Colonic mucosa (tissue), 4 donors: ENCODE measurements at places on chromosomes 6 and 20.

GRCh38 chr20:2521369-2522305, 12.9 kb upstream of the ZNF343 start:
- peak; percentile 55 for DNase-seq

GRCh38 chr6:163356743-163357142, 57.8 kb upstream of the QKI start:
- DNase-seq, result no peak

DNA sequence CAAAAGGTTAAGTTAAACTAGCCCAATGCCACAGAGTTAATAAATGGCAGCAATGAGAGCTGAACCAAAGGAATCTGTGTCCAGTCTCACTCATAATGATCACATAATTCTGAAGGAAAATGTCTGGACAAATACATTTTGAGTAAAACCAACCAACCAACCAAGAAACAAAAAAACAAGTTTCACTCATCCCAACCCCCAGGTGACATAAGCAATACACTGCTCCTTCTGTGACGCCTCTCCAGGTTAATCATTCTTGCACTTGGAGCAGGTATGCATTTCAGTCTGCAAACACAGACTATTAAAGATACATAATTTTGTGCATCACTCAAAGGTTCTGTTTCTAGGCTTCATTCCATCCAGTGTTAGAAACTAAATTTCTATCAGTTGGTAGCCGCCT, 35.2 kb upstream of the MC3R start:
- DNase-seq, result no peak

DNA sequence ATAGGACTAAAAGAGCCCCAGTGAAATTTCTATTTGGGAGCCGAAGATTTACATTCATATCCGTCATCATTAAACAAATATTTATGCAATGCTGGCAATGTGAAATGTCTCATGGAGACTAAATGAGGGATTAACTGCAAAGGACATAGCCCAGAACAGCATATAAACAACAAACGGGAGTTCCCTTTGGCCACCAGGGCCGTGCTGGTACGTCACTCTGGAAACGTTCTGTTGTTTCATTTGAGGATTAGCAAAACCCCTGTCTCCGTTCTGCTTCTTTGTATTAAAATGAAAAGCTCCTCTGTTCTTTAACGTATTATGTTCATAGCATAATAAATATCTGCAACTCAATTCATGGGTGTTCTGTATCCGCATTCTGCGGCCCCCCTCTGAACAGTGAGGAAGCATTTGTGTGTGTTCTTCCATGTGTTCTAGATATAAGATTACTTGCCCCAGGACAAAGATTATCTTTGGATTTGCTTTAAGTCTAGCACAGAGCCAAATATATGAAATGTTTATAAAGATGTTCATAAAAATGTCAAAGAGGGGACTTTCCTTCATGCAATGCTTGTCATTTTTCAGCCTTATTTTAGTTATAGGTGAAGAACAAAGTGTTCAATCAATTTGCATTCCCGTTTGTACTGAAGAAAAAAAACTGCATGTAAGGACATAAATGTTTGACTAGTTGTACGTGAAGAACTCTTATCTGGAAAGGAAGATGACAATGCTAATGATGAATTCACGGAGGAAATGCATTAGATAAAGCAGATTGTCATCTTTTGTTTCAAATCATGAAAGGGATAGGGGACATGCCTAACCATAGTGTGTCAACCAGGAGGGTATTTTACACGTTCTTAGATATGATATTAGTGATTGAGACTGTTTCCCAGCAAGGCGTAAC, 90.0 kb upstream of the TNFAIP3 start:
- DNase-seq, result no peak

GRCh38 chr6:112018619-112019416, 35.1 kb upstream of the CCN6 start:
- no peak for DNase-seq

DNA sequence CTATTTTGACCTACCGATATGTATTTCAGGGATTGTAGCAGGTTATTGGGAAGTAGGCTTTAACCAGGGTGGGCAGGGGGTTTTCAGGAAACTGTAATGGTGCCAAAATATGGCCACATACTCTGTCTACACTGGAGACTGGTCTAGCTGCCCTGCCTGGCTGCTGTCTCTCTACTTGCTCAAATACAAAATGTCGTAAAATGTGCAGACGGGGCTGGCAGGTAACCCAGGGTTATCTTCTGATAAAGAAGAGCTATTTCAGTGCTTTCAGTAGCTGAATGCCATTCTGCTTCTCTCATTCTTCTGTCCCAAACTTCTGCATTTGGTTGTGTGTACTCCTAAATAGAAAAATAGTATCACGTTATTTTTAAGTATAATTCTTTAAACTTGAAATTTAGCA, 616.2 kb downstream of the EPM2A start:
- no peak for DNase-seq

- no peak for DNase-seq
Measured at GRCh38 chr6:169250660-169251059, 3.0 kb downstream of the THBS2 start.

DNA sequence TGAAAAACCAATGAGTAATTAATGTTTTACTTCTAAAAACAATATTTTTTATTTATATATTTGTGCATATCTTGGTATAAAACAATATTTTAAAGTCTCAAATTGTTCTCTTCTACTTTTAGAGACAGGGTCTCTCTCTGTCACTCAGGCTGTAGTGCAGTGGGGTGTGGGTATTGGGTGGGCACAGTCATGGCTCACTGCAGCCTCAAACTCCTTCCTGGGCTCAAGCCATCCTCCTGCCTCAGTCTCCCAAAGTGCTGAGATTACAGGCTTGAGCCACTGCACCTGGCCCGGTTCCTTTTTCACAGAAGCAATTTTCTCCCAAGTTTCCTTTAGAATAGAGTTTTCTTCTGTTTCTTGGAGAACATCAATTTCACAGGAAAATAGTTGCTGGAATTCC, 102.8 kb downstream of the TMEM242 start:
- no peak for DNase-seq

DNA sequence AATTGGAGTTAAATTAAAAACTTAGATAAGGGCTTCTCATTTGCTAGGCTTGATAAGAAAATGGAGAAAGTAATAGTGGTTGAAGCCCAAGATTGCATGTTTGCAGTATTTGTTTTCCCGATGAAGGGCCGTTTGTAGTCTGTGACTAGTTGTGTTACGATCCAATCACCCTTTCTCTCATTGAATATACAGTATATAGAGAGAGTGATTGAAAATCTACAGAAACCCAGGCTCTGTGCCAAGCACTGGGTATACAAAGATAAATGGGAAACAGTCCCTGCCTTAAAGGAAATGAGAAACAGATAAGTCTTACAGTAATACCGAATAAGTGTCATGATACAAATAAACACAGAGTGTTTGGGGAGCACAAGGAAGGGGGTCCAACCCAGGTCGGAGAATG, 55.2 kb upstream of the CDKAL1 start:
- DNase-seq, result no peak

GRCh38 chr6:167858086-167858591, 31.4 kb downstream of the AFDN start:
- DNase-seq, result no peak

DNA sequence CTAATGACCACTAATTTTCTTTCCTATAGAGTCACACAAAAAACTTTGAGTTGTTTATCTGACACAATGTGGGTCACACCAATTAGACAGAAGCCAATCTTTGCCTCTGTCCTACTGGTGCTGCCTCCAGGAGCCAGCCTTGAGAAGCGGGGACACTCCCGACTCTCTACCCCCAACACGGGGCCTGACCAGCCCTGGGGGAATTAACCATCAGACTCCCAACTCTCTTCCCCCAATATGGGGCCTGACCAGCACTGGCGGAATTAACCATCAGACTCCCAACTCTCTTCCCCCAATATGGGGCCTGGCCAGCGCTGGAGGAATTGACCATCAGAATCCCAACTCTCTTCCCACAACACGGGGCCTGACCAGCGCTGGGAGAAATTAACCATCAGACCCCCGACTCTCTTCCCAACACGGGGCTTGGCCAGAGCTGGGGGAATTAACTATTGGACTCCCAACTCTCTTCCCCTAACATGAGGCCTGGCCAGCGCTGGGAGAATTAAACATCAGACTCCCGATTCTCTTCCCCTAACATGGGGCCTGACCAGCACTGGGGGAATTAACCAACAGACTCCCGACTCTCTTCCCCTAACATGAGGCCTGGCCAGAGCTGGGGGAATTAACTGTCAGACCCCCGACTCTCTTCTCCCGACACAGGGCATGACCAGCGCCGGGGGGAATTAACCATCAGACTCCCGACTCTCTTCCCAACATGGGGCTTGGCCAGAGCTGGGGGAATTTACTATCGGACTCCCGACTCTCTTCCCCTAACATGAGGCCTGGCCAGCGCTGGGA, 12.5 kb downstream of the CST7 start:
- no peak for DNase-seq

DNA sequence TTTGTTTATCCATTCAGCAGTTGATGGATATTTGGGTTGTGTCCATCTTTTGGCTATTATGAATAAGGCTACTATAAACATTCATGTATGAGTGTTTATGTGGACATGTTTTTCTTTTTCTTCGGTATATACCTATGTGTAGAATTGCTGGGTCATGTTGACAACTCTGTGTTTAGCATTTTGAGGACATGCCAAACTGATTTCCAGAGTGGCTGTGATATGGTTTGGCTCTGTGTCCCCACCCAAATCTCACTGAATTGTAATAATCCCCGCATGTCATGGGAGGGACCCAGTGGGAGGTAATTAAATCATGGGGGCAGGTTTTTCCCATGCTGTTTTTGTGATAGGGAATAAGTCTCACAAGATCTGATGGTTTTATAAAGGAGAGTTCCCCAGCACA, 439.7 kb downstream of the UTRN start:
- no peak for DNase-seq
